ENCODE measurements at places on chromosomes 2 and 18.

GRCh38 chr2:182545420-182546167 is 118.8 kb upstream of the PDE1A start:
- DNase-seq: no peak

GRCh38 chr2:52473526-52473925 is 1294.1 kb upstream of the CHAC2 start:
- no peak for DNase-seq

- DNase-seq: no peak
These were observed 10.3 kb upstream of the PAPOLG start for GRCh38 chr2:60745761-60746160.

GRCh38 chr2:238361877-238362276 is 41.6 kb downstream of the TRAF3IP1 start:
- no peak for DNase-seq

DNA sequence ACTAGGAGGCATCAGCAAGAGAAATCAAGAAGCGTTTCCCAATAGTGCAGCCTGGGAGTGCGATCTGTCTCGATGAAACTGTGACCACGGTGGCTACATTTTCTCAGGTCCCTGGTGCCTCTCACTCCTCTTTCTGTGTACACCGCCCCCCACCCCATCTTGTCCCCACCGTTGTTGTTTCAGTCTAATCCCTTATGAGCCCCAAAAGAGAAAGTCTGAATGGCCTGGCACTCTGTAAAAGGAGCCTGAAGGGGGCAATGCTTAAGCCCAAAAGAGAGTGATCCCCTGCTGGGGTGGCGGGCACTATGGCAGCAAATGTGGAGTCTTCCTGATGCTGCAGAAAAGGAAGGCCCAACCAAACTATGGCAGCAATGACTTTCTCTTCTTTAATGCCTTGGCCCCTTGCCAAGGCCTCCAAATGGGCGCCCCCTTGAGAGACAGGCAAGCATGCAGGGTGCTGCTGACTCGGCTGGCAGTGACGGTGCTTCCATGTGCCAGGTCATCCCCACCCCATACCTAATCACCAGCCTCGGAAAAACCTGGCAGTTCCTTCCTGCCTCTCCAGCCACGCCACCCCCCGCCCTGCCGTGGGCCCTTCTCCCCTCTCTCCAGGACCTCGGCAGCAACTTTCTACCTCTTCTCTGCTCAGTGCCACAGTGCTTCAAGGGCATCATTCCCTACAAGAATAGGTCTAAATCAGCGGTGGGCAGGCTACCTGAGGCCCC is 123.0 kb downstream of the CYP26B1 start:
- no peak for DNase-seq

DNA sequence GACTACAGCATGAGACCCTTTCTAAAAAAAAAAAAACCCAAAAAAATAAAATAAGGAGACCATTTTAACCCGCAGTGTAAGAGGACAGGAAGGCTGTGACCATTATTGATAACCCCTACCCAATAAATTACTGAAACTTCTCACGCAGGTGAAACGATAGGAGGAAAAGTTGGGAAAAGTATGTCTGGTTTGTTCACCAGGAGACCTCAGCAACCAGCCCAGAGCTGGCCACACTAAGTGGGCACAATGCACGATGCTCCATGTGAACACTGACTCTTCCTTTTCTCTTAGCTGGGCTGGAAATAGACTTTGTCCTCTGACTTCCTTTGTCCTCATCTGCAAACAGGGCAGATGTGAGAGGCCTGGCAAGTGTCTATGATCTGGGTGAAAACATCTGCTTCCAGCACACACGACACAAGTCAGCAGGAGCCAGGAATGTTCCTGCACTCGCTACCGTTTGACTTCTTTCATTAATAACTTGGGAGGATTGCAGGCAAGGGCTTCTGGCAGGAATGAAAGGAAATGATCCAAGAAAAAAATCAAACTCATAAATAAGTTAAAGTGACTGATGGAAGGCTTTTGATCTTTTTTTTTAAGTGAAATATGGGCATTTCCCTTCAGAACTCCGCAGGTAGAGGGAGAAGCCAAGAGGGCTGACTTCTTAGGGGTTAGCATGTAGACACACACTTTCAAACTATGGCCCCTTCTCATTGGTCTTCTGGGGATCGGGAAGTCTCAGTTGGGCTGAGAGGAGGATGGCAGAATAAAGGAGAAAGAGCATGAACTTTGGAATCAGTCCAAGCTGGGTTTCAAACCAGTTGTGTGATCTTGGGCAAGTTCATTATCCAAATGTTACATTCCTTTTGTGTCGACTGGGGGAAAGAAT is 137.4 kb upstream of the MYCN start:
- DNase-seq: no peak

GRCh38 chr2:118807668-118808428 is 39.6 kb downstream of the EN1 start:
- DNase-seq: no peak

All from activated T-helper 1 cell treated with anti-CD3 and anti-CD28 coated beads, Interleukin-2, amount 50 U/mL, for 16 hours (primary cell).